ENCODE measurements at places on chromosomes 11 and 22.

DNA sequence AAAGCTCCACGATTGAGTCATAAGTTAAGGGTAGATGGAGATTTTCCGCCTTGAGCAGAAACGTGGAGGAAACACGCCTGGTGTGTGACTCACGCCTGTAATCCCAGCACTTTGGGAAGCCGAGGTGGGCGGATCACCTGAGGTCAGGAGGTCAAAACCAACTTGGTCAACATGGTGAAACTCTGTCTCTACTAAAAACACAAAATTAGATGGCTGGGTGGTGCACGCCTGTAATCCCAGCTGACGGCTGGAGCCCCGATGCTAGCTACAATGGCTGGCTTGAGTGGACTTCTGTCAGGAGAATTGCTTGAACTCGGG, 17.3 kb upstream of the DGCR8 start:
- H3K27me3 ChIP-seq, result no peaks in the 10 kb centered on the region
- H3K4me1 ChIP-seq, result peaks cover 2% of the 10 kb centered on the region
- H3K4me3 ChIP-seq, result no peak overlapping the region
- no peak overlapping the region for H3K27ac ChIP-seq
- DNase-seq, result no peak

DNA sequence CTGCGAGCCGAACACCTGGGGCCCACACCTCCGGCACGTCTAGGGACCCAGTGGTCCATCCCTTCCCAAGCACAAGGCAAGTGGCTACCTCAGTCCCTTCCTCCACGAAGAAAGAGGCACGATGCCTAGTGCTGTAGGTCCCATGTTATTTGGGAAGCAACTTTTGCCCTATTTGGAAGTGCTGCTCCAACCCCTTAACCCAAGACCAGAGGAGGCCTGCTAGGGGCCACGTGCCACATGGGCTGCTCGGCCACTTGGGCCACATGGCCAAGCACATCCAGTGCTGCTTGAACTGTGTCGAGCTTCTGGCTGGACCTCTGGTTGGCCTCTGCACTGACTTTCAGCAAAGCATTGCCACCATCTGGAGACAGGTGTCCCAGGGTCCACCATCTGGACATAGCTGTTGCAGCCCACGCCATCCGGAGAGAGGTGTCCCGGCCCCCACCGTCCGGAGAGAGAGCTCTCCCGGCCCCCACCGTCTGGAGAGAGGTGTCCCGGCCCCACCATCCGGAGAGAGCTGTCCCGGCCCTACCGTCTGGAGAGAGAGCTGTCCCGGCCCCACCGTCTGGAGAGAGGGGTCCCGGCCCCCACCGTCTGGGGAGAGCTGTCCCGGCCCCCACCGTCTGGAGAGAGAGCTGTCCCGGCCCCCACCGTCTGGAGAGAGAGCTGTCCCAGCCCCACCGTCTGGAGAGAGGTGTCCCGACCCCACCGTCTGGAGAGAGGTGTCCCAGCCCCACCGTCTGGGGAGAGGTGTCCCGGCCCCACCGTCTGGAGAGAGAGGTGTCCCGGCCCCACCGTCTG, 6.5 kb upstream of the B4GALNT4 start:
- no peak for DNase-seq
- H3K27me3 ChIP-seq, result no peaks in the 10 kb centered on the region
- H3K27ac ChIP-seq, result no peak overlapping the region
- H3K4me3 ChIP-seq, result no peak overlapping the region
- no peaks in the 10 kb centered on the region for H3K36me3 ChIP-seq

GRCh38 chr11:106608677-106609076, 409.6 kb downstream of the GUCY1A2 start:
- no peaks in the 10 kb centered on the region for H3K36me3 ChIP-seq
- no peaks in the 10 kb centered on the region for H3K27me3 ChIP-seq
- H3K4me3 ChIP-seq, result no peak overlapping the region
- no peak for DNase-seq
- H3K27ac ChIP-seq, result no peak overlapping the region
- H3K4me1 ChIP-seq, result no peaks in the 10 kb centered on the region

- H3K27ac ChIP-seq, result no peak within 1 kb of the TSS
- peaks cover 2% of the 10 kb centered on the region for H3K4me1 ChIP-seq
- no peaks in the 10 kb centered on the region for H3K27me3 ChIP-seq
- H3K36me3 ChIP-seq, result no peaks in the 10 kb centered on the region
- H3K4me3 ChIP-seq, result peak within 1 kb of the TSS; percentile 36
- DNase-seq, result peak; percentile 66
Measured at GRCh38 chr22:30245985-30246813, at the start of gene LIF. TSS of gene LIF (minus strand) at chr22:30246759. CDS start at chr22:30246695, 64 bp downstream.

- no peak overlapping the region for H3K27ac ChIP-seq
- no peaks in the 10 kb centered on the region for H3K27me3 ChIP-seq
- DNase-seq, result no peak
Measured at GRCh38 chr11:40140560-40140959, 1318.9 kb downstream of the LRRC4C start.

Measured in kidney (tissue), 22 donors.